ENCODE measurements at places on chromosomes 2 and 18.
A peak's percentile ranks its signal among the peaks of the same experiment; 100 is the strongest.

GRCh38 chr2:10773821-10774341 is 38.7 kb downstream of the PDIA6 start:
- H3K36me3 ChIP-seq: no peaks in the 10 kb centered on the region
- no peak overlapping the region for H3K27ac ChIP-seq
- no peak for DNase-seq
- H3K4me1 ChIP-seq: no peaks in the 10 kb centered on the region
- H3K27me3 ChIP-seq: no peaks in the 10 kb centered on the region

DNA sequence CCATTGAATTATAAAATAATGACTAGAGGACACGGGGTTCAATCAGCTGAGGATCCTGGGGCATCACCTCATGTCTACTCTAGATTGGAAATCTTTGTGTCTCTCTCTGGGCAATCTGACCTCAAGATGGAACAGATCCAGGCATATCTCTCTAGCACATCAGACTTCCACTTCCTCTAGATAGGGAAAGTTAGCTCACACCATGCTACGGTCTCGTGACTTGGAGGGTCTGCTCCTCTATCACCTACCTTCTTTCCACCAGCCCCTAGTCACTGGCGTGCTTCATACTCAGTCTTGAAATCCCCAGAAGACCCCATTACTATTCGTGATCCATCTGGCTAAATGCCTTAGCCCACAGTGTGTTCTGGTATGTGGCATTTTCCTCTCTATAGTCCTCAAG is 148.8 kb downstream of the ANKRD44 start:
- no peak overlapping the region for H3K4me3 ChIP-seq
- H3K36me3 ChIP-seq: no peaks in the 10 kb centered on the region
- H3K27ac ChIP-seq: no peak overlapping the region
- H3K27me3 ChIP-seq: no peaks in the 10 kb centered on the region
- no peak for DNase-seq

DNA sequence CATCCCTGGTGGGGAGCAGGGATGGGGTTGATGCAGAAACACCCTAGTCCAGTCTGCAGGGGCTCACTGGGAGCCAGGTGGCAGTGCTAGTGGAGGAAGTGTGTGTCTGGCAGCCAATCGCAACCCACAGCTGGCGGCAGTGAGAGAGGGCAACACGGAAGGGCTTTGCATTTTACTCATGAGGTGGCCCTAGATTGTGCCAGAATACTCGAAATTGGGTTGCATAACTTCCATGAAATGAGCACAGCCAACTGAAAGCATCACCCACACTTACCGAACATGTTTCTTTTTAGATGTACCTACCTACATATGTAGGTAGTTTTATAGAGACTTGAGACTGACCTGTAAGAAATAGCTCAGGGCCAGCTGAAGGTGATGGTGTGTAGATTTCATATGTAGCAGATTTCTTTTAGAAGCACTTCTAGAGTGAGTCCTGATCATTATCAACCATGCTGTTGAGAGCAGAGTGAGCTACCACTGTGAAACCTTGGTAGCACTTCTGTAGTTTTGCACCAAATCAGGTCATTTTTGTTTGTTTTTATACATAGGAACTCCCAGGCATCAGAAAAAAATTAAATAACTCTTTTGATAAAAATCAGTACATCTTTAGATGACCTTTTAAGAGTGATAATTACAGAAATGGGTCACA is 13.0 kb downstream of the IL18R1 start:
- H3K27ac ChIP-seq: no peak overlapping the region
- H3K4me3 ChIP-seq: no peak overlapping the region
- peaks cover 21% of the 10 kb centered on the region for H3K36me3 ChIP-seq
- H3K4me1 ChIP-seq: no peaks in the 10 kb centered on the region
- no peak for DNase-seq
- no peaks in the 10 kb centered on the region for H3K27me3 ChIP-seq

GRCh38 chr2:76268902-76269620 is 558.3 kb upstream of the GCFC2 start:
- H3K36me3 ChIP-seq: no peaks in the 10 kb centered on the region
- peak; percentile 42 for DNase-seq
- no peak overlapping the region for H3K27ac ChIP-seq
- H3K4me1 ChIP-seq: no peaks in the 10 kb centered on the region
- no peaks in the 10 kb centered on the region for H3K27me3 ChIP-seq

DNA sequence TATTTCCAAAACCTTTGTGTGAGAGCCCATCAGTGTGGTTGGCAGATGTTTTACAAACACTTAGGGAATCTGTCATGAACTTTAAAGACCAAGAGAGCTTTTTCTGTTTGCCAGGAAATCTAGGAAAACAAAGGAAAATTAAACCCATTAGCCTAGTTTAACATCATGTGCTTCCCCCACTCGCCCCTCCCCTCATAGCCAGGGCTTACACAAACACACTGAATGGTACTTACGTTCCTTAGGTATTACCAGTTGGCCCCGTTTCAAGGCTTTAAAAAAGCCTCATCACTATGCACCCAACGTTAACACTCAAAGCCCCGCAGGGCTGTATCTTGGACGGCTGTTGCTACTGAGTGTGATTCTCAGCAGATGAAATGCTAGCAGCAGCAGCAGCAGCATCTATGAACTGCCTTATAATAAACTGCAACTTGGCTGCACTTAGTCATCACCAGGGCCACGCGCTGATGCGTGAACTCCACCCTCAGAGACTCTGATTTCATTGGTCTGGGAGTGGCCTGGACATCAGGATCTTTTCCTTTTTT is 20.1 kb upstream of the TTC39C start:
- H3K36me3 ChIP-seq: no peaks in the 10 kb centered on the region
- peaks cover 70% of the 10 kb centered on the region for H3K4me1 ChIP-seq
- DNase-seq: peak; percentile 97
- H3K27me3 ChIP-seq: no peaks in the 10 kb centered on the region
- peak overlapping the region; percentile 87 for H3K27ac ChIP-seq

DNA sequence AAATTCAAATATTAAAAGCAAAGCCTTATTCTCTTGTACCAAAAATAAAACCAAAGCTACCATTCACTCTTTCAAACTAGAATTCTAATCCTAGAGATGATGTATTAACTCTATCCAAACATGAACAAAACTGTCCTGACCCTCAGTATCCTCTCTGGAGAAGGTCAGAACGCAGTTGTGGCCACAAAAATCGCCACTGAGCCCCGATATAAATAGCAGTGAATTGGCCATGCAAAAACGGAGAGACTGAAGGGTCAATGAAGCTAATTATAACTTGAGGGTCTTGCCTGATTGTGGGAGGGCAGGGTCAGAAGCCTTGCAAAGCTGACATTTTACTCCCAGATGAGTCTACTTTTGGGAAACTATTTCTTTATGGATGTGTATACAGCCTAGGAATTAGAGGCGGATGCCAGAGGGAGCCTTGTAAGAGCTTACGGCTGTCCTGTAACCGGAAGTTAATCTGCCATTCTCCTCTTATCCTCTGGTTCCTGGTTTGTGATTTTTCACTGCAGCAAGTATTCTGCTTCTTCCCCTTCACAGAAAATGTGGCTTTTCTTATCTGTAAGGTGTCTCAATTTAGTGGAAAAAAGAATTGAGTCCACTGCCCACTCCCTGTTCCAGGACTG is 28.1 kb downstream of the CAVIN2 start:
- H3K4me3 ChIP-seq: no peak overlapping the region
- no peaks in the 10 kb centered on the region for H3K27me3 ChIP-seq
- H3K27ac ChIP-seq: no peak overlapping the region
- no peak for DNase-seq
- no peaks in the 10 kb centered on the region for H3K4me1 ChIP-seq

- no peak overlapping the region for H3K4me3 ChIP-seq
- DNase-seq: no peak
- no peaks in the 10 kb centered on the region for H3K4me1 ChIP-seq
- no peak overlapping the region for H3K27ac ChIP-seq
Measured at GRCh38 chr18:44881461-44882162, 200.9 kb downstream of the SETBP1 start.

- H3K27me3 ChIP-seq: no peaks in the 10 kb centered on the region
- no peaks in the 10 kb centered on the region for H3K4me1 ChIP-seq
- no peak overlapping the region for H3K27ac ChIP-seq
- H3K4me3 ChIP-seq: no peak overlapping the region
- H3K36me3 ChIP-seq: no peaks in the 10 kb centered on the region
Measured at GRCh38 chr2:177501186-177501585, 108.6 kb downstream of the AGPS start.

DNA sequence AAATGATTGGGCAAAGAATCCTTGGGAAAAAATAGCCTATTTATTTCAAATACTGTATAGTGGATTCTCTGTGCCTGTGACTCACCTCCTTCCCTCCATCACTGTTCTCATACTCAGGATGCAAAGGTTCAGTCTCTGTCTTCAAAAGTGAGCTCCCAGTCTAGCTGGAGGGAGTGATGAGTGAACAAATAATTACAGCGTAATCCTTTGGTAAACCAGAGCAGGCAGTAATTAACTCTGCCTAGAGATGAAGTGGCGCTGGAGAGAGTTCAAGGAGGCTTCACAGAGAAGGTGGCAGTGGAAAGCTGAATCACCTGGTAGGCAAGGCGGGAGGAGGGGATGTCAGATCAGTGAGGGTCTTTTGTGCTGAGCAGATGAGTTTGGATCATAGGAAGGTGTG is 6.5 kb downstream of the DGUOK start:
- DNase-seq: no peak
- no peak overlapping the region for H3K4me3 ChIP-seq
- H3K4me1 ChIP-seq: peaks cover 38% of the 10 kb centered on the region
- H3K27ac ChIP-seq: no peak overlapping the region
- 0 out of 2 replicates have a peak, but pooled peaks cover 4% of the 10 kb centered on the region for H3K36me3 ChIP-seq
- H3K27me3 ChIP-seq: no peaks in the 10 kb centered on the region

GRCh38 chr2:124560592-124561112 is 535.6 kb downstream of the CNTNAP5 start:
- H3K27me3 ChIP-seq: no peaks in the 10 kb centered on the region
- H3K27ac ChIP-seq: no peak overlapping the region
- H3K36me3 ChIP-seq: no peaks in the 10 kb centered on the region
- H3K4me3 ChIP-seq: no peak overlapping the region
- no peaks in the 10 kb centered on the region for H3K4me1 ChIP-seq
- DNase-seq: no peak

GRCh38 chr2:15937105-15937881 is 3.1 kb upstream of the MYCN start:
- no peaks in the 10 kb centered on the region for H3K36me3 ChIP-seq
- DNase-seq: no peak
- H3K4me1 ChIP-seq: 0 out of 2 replicates have a peak, but pooled peaks cover 6% of the 10 kb centered on the region
- peaks cover 57% of the 10 kb centered on the region for H3K27me3 ChIP-seq

- DNase-seq: no peak
- H3K4me3 ChIP-seq: no peak overlapping the region
- no peak overlapping the region for H3K27ac ChIP-seq
- H3K4me1 ChIP-seq: no peaks in the 10 kb centered on the region
- H3K36me3 ChIP-seq: no peaks in the 10 kb centered on the region
Measured at GRCh38 chr2:27843992-27844391, 46.2 kb downstream of the RBKS start.

DNA sequence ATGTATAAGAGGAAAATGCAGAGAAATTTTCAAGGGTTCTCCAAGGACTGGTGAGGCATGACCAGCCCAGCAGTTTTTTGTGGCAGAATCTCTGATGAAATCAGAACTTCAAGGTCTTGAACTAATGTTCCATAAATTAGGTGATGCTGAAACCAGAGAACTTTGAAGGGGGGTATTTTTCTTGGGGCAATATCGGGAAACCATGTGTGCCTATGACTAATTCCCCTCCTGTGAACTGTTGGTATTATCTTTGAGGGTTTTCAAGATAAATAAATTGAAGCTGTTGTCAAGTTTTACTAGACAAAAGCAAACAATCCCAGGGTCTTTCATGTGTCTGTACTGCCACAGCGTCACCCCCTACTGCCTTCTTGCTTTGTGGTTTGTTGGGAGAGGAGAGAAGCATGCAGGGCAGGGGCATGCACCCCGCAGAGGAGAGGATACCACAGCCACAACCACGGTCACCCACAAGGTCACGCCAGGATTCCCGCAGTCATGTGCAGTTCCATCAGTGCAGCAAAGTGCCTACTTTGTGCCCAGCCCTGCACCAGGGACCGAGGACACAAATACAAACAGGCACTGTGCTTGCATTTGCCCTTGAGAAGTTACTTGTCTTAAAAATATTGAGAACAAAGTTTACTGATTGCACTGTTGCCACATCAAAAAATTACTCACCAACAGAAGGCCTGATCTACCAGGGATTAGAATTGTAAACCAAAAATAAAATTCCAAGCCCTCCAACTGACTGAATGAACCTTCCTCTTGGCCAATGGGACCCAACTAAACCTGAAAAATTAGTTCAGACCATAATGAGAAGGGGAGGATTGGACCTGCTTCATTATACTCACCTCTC is 413.3 kb upstream of the TRIB2 start:
- peak; percentile 87 for DNase-seq
- no peaks in the 10 kb centered on the region for H3K27me3 ChIP-seq
- H3K36me3 ChIP-seq: no peaks in the 10 kb centered on the region
- H3K4me1 ChIP-seq: peaks cover 41% of the 10 kb centered on the region
- peak overlapping the region; percentile 78 for H3K27ac ChIP-seq
- H3K4me3 ChIP-seq: no peak overlapping the region

- no peak overlapping the region for H3K4me3 ChIP-seq
- DNase-seq: no peak
- 0 out of 2 replicates have a peak, but pooled peaks cover 2% of the 10 kb centered on the region for H3K36me3 ChIP-seq
- H3K27me3 ChIP-seq: no peaks in the 10 kb centered on the region
Measured at GRCh38 chr2:30465171-30465545, 18.1 kb downstream of the LCLAT1 start.

- peak; percentile 39 for DNase-seq
- no peaks in the 10 kb centered on the region for H3K36me3 ChIP-seq
- H3K4me3 ChIP-seq: no peak overlapping the region
- H3K27me3 ChIP-seq: no peaks in the 10 kb centered on the region
- H3K4me1 ChIP-seq: peaks cover 51% of the 10 kb centered on the region
Measured at GRCh38 chr18:35455926-35456763, 41.6 kb downstream of the INO80C start.

DNA sequence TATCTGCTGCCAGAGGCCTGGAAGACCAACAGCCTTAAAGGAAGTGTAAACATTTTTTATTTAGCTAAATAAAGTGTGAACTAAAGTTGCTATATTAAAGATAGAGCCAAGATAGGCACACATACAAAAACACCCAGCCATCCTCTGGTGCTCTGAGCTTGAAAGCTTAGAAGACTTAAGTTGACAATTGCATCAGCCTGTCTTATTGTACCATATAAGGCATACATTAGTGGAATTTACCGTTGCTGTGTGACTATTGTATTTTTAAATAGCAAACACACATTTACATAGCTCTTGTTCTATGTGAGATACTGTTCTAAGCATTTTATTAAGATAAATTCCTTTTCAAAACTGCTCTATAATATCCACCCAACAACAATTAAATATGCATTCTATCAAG is 736.6 kb upstream of the ZEB2 start:
- H3K4me1 ChIP-seq: no peaks in the 10 kb centered on the region
- H3K27ac ChIP-seq: no peak overlapping the region
- no peaks in the 10 kb centered on the region for H3K27me3 ChIP-seq
- DNase-seq: no peak

- H3K36me3 ChIP-seq: no peaks in the 10 kb centered on the region
- H3K4me1 ChIP-seq: no peaks in the 10 kb centered on the region
- H3K27ac ChIP-seq: no peak overlapping the region
- no peaks in the 10 kb centered on the region for H3K27me3 ChIP-seq
- DNase-seq: peak; percentile 49
Measured at GRCh38 chr2:197628043-197628500, 47.3 kb downstream of the RFTN2 start.
